ENCODE measurements at places on chromosomes 12 and 14.

DNA sequence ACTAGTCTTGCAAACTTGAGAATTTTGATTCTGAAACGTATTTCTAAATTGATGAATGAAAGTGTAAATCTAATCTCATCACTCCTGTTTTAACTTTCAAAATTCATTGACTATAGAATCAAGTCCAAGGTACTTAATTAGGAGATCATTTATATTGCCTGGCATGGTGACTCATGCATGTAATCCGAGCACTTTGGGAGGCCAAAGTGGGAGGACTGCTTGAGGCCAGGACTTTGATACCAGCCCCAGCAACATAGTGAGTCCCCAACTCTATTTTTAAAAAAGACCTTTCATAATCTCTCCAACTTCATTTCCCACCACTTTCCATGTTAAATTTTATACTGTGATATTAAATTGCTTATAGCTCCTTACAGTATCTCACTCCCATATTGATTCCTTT is 3.0 kb upstream of the MIPOL1 start:
- DNase-seq = no peak

GRCh38 chr12:49846032-49846431 is 3.1 kb upstream of the BCDIN3D start:
- no peak for DNase-seq

DNA sequence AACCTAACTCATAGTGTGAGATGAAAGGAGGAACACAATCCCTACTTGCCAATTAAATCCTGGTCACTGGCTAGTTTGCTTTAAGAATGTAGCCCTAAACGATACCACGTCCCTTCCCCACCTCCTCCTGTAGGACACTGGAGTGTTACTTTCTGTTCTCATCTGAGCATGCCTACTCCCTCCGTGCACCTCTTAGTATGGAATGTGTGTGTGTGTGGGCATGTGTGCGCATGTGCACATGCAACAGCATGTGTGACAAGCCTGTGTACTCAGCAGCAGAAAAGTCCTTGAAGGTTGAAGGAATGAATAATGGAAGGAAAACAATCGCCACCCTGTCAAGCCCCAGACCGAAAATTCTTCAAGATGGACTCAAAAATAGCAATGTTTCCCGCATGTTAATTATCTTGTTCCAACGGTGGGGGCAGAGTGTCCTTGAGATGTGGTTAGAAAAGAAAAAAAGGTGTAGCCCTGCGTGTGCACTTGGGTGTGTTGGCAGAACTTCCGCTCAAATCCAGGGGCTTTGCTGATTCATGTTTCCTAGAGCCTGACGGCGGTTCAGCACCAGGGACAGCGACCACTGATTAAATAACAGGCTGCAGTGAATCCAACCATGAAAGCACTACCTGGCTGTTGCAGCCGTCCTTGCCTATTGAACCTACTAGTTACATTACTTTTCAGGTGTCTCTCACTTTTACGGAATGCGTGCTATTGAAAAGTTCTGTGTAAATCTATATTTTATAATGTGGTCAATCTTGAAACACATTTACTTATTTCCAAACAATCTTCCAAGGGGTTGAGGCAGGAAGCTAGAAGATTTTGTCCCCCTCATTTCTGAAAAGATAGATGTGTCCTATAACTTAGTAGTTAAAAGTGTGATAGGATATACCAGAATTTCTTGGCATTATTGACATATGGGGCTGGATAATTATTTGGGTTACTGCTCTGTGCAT is 79.8 kb downstream of the SRRM4 start:
- DNase-seq = no peak

DNA sequence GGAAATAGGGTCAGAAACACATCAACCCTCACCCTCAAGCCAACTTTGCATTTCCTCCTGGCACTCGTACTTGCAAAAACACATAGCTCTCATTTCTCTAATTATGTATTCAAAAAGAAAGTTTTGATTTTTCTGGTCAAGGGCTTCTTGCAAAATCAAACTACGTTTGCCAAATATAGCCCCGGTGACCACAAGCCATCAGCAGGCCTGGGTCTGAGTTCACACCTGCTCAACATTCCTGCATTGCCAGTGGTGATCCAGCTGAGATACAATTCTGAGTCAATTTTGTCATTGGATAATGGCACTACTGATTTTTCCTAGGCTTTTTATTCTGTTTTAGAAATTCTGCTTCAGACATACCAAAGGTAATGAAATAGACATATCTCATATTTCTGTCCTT is 10.7 kb upstream of the BHLHE41 start:
- no peak for DNase-seq

DNA sequence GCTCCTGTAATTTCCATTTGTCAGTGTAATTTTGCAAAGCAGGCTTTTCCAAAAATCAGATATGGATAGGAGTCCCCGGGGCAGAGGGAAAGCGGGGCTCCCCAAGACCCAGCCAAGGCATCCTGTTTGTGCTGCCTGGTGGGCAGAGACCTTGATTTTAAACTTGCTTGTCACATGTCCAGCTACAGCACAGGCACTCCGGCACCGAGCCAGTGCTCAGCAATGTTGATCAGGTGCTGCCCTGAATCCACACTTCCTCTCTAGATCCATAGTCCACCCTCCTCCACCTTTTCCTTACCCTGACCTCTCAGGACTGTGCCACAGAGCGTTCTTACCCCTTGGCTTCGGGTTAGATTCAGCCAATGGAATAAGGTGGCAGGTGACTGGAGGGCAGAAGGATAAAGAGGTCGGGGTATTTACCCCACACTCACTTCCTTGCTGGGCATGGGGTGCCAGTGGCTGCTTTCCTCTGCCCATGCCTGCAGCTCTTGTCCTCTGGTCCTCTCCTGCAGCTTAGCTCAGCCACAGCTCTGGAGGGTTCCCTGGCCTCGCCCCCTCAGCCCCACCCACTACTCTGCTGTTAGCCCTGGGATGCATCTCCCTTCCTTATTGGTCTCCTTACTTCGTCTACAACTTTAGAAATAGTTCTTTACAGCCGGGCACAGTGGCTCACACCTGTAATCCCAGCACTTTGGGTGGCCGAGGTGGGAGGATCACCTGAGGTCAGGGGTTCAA is 80.1 kb downstream of the IRF2BPL start:
- no peak for DNase-seq

DNA sequence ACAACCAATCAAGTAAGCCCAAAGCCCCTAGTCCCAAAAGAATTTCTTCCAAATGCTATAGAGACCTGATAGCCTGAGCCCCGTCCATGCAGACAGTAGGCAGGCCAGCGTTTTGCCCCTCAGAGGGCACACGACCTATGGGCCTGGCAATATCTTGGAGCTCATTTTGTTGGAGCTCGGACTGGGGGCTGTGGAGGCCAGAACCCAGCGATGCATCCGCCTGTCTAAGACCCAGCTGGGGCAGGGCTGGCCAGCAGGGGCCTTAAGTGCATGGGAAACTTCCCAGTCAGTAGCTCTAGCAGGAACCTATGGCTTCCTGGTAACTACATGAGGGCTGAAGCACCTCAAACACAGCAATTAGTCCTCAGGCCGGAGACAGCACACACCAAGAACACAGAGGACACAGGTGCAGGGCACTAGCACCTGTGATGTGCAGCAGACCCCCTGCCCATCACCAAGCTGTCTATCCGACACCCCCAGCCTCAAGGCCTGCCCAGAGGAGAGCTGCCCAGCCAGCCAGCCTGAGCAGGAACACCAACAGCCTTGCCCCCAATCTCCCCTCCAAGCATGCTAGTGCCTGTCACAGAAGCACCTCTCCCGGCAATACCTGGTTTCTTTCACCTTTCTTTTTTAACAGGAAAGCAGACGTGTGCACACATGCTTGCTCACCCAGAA is 50.8 kb downstream of the ARL6IP4 start:
- DNase-seq = no peak

- no peak for DNase-seq
Observed at GRCh38 chr12:90543374-90543773, 411.6 kb downstream of the CCER1 start.

GRCh38 chr12:113236539-113237399 is 15.5 kb downstream of the TPCN1 start:
- DNase-seq = no peak
